Activated CD8-positive, alpha-beta T cell treated with anti-CD3 and anti-CD28 coated beads for 36 hours (primary cell): ENCODE measurements at places on chromosomes 12 and 14. TPM values are rescaled to one million over a fixed set of nuclear protein-coding genes. Genes with fewer than 3 reads are reported as not detected.
A peak's percentile ranks its signal among the peaks of the same experiment; 100 is the strongest.

Gene IQSEC3
- 2.7 TPM for total RNA-seq

DNA sequence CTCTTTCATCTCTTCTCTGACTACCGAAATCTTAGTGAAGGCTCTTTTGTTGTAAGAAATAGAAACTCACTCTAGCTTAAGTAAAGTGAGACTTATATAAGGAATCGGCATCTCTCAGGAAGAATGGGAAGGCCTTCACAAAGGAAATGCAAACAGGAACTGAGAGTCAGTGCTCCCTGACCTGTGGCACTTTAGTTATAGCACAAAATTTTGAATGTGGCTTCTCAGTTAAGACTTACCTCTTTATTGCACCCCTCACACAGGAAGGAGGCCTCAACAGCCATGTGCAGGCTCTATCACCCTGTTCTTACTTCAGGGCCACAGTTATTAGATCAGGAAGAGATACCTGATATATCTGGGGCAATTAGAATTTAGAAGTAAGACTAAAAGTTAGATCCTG is 224.7 kb upstream of the EGLN3 start:
- no peak for DNase-seq

DNA sequence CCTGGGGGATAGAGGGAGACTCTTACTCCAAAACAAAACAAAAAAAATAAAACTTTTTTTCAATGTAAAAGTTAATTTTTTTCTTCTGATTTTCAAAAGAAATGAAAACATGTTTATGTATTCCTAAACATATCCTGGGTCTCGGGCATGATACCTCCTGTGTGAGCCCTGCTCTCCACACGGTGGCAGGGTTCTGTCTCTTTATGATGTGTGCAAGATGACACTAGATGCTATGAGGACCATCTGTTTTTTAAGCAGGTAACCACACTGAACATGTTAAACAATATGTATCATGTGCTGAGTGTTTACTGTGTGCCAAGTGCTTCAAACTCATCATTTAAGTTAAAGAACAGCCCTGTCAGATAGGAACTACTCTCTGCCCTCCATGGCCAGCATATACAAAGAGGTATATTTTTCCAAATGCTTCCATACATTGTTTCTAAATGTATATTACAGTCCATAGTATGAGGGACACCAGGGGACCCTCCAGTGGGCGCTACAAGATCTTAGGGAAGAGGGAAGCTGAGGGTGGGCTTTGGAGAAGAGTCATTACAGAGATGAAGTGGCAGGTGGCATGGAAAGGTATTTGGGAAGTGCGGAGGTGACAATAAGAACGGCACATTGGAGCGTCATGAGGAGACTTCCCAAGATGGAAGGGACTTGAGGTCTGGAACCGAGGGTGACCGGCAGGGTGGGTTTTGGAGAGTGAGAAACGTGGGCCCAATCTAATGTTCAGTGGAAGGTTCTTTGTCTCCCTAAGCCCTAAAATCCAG is 28.5 kb downstream of the FOS start:
- peak; percentile 61 for DNase-seq

GRCh38 chr14:38721822-38722431 is 381.1 kb downstream of the SEC23A start:
- peak; percentile 63 for DNase-seq

GRCh38 chr14:96497087-96497486 is 5.1 kb upstream of the PAPOLA start:
- peak; percentile 16 for DNase-seq

DNA sequence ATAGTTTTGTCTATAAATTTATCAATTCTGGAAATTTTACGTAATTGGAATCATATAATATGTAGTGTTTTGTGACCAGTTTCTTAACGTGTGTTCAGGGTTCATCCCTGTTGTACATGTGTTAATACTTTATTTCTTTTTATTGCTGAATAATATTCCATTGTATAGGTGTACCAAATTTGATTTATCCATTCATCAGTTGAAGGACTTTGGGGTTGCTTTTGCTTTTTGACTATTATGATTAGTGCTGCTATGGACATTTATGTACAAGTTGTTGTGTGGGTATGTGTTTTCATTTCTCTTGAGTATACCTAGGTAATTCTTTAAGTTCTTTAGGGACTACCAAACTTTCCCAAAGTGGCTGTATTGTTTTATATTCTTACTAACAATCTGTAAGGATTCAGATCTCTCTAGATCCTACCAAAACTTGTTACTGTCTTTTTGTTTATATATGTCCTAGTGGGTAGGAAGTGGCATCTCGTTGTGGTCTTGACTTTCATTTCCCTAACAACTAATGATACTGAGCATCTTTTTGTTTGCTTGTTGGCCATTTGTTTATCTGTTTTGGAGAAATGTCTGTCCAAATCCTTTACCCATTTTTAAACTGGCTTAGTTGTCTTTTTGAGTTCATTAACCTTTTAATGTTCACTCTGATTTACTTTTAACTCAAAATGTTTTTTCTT is 14.9 kb downstream of the VRK1 start:
- DNase-seq: no peak

GRCh38 chr12:87556985-87557384 is 472.2 kb downstream of the C12orf50 start:
- DNase-seq: no peak

Gene ANKS1B
- total RNA-seq: not detected

DNA sequence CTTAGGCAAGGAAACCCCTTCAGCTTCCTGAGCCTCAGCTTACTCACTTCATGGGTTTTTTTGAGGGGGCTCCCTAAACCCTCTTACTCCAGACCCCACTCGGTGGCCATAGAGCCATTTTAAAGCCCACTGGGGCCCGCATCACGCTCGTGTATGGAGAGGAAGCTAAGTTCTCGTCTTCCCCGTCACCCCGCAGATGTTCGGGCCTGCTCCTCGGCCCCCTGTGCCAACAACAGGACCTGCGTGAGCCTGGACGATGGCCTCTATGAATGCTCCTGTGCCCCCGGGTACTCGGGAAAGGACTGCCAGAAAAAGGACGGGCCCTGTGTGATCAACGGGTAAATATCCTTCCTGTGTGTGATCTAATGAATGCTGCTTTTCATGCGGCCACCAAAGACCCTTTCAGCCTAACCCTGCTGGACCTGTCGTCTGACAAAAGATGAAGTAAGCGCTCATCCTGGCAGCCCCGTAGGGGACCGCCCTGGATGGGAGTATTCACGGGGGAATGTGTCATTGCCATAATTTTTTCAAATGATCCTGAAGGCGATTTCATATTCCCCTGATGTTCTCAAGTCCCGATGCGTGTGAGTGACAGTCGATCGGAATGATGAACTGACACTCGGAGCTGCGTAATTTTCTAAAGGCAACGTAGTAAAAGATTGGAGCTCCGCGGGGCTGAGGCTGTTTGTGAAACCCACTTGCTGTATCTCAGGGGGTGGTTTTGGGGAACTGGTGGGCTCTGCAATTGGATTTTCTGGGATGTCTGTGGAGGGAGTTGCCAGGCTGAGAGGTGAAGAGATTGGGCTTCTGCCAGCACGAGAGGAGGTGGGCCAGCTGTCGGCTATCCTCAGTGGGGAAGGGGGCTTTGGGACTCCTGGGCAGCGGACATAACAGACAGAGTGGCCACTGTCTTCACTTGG is 5.4 kb downstream of the DLK1 start:
- no peak for DNase-seq

Gene LRRK2
- 0.76 TPM for total RNA-seq

Gene NABP2
- total RNA-seq: 58.7 TPM

- DNase-seq: no peak
Measured at GRCh38 chr12:131507881-131508280, 203.0 kb upstream of the SFSWAP start.

Gene INHBE
- total RNA-seq: 1.7 TPM

DNA sequence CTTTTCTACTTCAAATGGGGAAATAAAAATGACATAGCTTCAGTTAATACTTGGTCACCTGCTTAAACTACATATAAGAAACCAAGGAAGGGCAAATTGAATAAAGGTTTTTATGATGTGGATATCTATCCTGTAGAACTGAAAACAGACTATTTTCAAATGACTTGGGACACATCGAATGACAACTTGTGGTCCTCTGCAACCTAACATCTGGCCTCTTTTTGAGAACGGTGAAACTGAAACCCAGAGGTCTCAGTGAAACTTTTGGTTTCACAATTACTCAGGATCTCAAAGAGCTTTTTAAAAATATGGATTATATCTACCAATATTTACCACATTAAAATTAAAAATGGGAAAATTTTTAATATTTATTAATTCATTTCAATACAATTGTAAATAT is 65.2 kb downstream of the PPP2R5E start:
- peak; percentile 51 for DNase-seq
